ENCODE measurements at places on chromosomes 7 and 10. TPM values are rescaled to one million over a fixed set of nuclear protein-coding genes. Genes with fewer than 3 reads are reported as not detected.

Gene CLEC5A
- polyA plus RNA-seq, result 0.31 TPM

DNA sequence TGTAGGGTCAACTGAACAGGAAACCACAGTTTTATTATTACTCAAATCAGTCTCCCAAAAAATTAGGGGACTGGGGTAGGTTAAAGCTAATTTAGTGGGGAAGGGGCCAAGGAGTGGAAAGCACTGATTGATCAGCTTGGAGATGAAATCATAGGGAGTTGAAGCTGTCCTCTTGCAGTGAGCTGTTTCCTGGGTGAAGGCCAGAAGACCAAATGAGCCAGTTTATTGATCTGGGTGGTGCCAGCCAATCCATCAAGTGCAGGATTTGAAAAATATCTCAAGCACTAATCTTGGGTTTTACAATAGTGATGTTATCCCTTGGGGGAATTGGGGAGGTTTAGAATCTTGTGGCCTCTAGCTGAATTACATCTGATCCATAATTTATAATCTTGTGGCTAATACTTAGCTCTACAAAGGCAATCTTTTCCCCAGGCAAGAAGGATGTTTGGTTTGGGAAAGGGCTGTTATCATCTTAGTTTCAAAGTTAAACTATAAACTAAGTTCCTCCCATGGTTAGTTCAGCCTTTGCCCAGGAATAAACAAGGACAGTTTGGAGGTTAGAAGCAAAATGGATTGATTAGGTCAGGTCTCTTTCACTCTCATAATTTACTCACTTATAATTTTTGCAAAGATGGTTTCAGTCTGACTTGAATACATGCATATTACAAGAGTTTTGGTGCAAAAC, 773.5 kb downstream of the XPNPEP1 start:
- DNase-seq, result no peak

DNA sequence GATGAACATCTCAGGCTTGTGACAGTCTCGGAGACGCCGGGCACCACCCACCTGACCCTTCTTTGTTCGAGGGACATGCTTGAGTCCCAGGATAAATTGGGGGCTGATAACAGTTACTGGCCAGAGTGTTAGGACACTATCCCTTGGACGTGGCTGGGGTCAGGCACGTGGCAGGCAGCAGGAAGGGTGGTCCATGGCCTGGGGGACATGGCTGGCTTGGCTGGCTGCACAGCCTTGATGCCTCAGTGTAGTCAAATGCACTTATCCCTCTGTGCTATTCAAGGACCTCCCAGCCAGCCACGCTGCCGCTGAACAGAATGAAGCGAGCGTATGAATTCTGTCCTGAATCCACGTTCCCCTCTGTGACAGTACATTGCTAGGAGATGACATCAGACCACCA, 662.0 kb upstream of the FOXK1 start:
- DNase-seq, result no peak

DNA sequence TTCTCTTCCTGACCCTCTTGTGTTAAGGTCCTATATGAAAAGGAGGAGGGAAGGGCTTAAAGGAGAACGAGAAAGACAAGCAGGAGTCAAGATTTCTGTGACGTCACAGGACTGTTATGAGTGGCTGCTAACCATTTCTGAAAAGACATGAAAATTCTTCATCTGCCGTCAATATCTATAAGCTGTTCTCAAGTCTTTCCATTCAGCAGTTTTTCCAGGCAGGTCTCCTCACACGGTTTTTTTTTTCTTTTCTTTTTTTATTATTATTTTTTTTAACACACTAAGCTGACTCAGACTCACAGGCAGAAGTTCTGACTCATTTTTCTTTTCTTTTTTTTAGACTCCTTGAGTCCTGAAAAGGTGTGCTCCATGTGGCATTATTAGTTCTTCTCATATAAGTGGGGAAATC, 72.0 kb downstream of the DGKI start:
- DNase-seq, result no peak

DNA sequence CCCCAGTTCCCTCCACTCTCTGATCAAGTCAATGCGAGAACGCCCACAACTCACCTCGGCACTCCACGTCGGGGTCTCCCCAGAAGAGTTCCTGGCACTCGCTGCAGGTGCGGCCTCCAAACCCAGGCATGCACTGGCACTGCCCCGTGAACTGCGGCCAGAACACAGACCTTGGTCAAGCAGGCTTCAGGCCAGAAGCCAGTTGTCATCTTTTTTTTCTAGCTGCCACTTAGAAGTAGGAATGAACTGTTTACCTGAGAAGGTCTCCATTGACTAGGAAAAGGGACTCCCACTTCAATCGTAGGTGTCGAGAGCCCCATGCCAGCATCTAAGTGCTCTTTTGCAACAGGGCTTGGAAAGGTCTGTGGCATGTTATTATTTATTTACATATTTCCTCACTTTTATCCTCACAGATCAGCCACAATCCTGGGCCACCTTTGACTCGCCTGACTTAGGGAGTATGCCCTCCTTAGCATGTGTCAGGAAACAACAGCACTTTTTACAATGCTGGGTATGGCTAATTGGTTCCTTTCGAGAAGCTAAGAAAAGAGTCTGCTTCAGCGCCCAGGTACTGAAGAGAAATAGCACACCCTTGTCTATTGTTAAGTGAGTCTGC, 51.7 kb downstream of the LAMB1 start:
- DNase-seq, result no peak

- no peak for DNase-seq
Measured at GRCh38 chr10:132328738-132329137, 3.3 kb upstream of the LRRC27 start.

Data from renal pelvis (tissue), 12 donors.